Endothelial cell of coronary artery (primary cell): ENCODE measurements at places on chromosomes 13 and 19. TPM values are rescaled to one million over a fixed set of nuclear protein-coding genes. Genes with fewer than 3 reads are reported as not detected.

The SIGLEC6 gene
- total RNA-seq = not detected in 2 replicates

The ANKLE1 gene
- 0.81 and 1.3 TPM in 2 replicates for total RNA-seq

The ADAT3 gene
- 1.5 and 2.4 TPM in 2 replicates for total RNA-seq

The PSG2 gene
- total RNA-seq = not detected in 2 replicates

The CGB5 gene
- total RNA-seq = not detected in 2 replicates

The IL17D gene
- 3.4 and 4.2 TPM in 2 replicates for total RNA-seq

The FXYD5 gene
- total RNA-seq = 25.6 and 28.0 TPM in 2 replicates

The ZNF625 gene
- total RNA-seq = 10.4 and 10.5 TPM in 2 replicates

The ZNF708 gene
- 5.6 and 6.0 TPM in 2 replicates for total RNA-seq

The HRC gene
- not detected in 2 replicates for total RNA-seq
